ENCODE measurements at places on chromosomes 5 and 9.

DNA sequence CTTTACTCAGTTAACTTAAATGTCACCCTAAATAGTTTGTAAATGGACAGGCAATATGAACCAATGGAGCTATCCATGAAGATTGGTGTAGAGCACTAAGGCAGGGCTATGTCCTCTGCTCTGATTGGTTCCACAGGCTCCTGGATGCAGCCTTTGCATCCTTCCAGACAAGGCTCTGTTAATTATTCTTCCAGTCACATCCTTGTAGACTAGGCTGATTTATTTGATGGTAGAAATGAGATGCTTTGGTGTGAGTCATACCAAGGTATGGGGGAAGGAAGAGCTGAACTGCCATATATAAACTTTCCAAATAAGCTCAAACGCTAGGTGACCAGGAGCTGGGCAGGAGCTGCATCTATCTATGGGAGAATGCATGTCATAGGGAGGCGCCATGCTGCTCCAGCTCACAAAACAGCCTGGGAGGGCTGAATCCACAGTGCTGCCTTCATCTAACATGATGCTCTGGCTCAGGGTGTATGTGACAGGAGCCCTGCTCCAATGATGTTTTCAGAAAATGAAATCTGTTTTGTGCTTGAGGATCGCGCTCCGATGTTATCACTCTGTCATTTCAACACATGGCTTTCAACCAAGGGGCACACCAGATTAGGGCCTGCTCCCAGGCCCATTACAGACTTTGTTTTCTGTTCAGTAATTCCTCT, 818.0 kb upstream of the ZNF608 start:
- no peak for DNase-seq

GRCh38 chr9:5563886-5564285, 53.6 kb downstream of the PDCD1LG2 start:
- no peak for DNase-seq

DNA sequence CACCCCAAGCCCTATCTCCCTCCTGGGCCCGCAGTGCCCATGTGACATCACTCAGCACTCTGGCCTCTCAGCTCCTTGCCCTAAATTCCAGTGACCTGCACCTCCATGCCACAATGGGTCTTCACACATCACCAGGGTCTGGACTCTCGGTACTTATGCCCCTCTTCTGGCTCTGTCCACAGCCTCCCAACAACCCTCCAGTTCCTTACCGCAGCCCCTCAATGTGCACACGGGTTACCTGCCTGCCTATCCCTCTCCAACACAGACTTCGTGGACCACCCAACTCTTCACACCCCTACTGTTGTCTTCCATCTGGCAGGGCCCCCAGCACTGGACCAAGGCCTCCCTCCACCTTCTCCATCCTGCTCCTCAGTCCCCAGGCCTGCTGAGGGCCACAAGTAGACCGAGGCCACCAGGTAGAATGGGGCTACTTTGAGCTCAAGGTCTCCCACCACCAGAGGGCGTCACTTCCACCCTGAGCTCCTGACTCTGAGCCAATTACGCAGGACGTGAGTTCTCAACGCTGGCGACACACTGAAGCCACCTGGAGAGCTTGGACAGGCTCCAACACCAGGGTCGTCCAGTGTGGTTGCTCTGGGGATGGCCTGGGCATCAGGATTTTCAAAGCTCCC, 172.1 kb downstream of the GABBR2 start:
- DNase-seq = no peak

DNA sequence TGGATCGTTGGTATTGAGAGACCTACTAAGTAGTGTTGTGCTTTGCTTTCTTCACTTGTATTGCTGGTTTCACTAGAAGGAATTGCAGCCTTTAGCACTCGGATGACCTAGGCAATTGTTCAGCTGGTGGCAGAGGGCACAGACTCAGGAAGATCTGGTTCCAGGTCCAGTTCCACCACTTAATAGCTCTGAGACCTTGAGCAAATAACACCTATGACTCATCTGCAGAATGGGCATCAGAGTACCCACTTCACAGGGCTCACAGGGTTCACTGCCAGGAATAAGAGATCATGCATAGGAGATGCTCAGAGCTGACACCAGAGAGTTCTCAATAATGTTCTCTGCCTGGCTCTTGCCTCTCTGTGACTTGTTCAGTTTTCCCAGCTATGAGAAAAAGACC, 133.6 kb downstream of the SIL1 start:
- DNase-seq = no peak

DNA sequence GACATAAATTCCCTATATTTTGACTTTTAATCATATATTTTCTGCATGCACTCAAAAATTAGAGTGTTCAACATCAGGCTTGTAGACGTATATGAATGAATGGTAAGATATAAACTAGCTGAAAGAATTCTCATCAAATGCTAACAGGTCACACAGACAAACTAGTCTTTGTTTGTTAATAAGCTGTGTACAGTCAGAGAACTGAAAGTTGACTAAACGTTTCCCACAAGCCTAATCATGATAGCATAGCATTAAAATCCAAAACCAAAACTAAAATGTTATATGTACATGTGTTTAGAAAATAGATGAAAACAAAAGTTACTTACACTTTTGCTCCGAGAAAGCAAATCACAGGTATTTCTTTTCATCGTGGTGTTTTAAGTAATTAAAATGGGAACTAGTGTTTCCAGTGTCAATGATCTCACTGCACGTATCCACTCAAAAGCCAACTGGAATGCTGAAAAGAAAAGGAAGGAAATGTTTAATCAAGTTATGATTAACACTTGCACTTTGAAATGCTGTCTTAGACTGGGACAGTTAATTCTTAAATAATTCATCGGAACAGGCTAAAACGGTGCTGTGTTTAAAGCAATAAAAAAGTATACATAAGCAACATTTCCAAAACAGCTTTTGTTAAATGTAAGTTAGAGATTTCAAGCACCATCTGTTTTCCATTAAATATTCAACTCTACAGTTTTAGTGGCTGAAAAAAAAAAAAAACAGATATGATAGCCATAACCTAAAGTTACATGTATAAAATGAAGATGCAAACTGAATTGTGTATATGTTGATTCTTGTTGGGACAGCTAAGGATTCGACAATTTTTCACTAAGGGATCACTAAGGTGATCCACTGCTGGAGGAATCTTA, 291.9 kb upstream of the PDE4D start:
- no peak for DNase-seq

DNA sequence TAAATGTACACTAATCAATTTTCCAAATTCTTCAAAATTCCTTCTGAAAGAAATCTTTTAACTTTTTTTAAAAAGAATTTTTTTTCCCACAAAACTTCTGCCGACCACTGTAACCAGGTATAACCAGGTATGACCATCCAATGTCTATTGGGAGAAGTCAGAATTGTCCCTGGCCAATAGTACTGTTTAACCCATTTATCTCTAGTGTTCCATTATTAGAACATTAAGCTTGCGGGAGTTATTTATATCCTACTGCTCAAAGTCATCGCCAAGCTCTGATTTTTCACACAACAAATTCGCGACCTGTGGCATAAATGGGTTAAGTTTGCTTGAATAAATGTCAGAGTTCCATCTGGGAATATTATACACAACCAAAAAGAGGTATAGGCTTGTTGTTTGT, 343.2 kb downstream of the ANXA1 start:
- no peak for DNase-seq

- no peak for DNase-seq
These were observed 9.3 kb downstream of the NXNL2 start for GRCh38 chr9:88544245-88544644.

DNA sequence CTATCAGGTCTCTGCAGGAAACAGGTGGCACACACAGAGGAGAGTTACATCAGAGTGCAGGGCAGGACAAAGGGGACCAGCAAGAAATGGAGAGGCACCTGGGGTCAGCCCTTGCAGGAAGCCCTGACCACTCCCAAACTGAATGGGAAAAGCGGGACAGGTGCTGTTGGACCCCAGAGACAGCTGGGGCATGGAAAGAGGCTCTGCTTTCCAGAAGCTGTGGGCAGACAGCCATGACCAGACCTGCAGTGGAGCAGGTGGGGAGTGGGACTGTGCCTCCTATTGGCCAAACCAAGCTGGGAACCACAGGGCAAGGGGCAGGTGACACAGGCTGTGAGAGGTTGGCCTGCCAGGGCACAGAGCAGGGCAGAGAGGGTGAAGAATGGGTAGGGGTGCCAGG, 125.8 kb downstream of the BOD1 start:
- no peak for DNase-seq

- no peak for DNase-seq
These were observed 5.5 kb upstream of the CEP120 start for GRCh38 chr5:123428521-123429220.

DNA sequence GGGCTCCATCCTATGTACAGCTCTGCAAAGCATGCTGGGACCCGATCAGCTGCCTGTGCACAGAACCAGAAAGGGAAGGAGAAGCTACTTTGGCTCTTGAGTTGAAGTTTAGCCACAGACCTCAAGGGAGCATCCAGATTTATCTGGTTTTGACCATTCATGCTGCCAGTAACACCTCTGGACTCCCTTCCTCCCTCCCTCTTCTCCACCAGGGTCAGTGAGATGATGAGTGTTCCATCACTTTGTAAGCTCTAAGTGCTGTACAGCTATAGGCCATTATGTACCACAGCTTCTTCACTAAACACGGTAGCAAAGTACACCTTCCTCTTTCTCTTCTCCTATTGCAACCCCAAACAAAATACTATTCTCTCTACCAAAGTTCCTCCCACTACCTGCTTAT, 77.9 kb downstream of the GLIS3 start:
- no peak for DNase-seq

DNA sequence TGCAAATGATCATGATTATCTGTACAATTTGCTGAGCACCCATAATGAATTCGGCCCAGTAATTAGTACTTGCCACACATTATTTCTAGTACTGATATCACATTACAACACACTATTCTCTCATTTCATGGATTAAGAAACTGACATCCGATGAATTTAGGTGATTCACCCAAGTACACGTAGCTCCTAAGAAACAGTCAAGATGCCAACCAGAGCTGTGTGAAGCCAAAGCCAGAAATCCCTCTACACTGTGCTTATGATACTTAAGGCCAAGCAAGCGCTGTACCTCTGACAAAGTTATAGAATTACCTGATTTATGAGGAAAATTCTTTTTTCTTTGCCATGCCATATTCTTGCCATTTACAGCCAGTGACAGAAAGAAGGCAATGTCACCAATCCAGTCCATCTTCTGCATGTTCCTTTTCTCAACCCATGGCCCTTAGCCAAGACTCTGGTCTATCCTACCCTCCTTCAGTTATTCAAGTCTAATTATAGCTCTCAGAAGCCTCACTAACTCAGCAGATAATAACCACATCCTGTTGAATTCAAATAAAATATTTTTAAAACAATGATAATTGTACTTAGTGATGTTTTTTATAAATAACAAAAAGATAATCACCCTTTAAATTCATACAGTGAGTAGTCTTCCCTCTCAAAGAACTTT, 74.3 kb upstream of the PTGER4 start:
- no peak for DNase-seq

- no peak for DNase-seq
These were observed 20.5 kb upstream of the MVB12B start for GRCh38 chr9:126306071-126306647.

DNA sequence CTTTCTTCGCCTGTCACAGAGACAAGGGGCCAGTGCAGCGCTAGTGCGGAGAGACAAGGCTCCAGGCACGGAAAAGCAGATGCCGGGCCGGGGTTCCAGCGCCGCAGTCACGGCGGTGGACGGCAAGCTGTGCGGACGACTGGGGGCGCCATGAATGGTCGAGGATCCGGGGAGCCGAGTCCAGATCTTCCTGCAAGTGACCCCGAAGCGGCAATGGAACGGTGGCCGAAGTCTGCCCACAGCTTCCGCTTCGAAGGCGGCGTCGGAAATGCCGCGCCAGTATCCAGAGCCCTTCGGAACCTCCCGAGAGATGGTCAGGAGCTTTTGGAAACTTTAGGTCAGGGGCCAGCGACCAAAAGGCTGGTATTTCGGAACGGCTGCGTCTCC, 601 bp upstream of the FAF2 start:
- DNase-seq = no peak

GRCh38 chr9:93181672-93182435, 2.1 kb upstream of the WNK2 start:
- DNase-seq = no peak

DNA sequence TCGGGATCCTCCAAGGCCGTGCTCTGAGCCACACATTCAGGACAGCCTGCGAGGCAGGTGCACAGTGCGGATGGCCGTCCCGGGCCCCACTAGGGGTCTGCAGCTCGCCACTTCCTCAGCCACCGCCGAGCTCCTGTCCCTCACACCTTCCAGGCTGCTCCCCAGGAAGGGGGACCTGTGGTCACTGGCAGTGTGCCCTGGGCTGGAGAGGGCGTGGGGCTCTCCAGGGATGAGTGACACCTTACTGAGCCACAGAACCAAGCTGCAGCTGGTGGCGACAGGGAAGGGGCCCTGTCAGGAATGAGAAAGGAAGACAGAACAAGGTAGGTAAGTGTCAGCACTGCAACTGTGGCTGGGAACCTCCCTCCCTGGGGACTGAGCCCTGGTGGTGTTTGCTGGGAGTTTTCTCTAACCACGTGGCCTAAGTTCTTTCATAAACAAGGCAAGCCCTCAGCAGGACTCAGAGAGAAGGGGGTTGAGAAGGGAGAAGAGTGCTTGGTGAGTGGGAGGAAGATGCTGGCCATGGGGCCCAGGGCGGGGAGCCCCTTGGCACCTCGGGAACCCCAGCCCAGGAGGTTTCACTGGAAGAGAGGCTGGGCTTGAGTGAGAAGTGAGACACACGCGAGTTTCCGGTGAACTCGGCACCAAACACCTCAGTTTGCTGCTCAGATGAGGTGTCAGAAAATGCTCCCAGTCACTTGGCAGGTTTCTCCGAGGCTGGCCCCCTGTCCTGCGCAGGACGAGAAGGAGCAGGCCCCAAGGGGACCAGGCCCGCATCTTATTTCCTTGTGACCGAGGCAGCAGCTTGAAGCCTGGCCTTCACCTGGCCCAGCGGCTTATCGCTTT, 5.2 kb downstream of the IL13 start:
- no peak for DNase-seq

- DNase-seq = no peak
These were observed 16.1 kb downstream of the GSN start for GRCh38 chr9:121283856-121284732.

- DNase-seq = no peak
These were observed 295.0 kb downstream of the PDE4D start for GRCh38 chr5:59598547-59598874.

DNA sequence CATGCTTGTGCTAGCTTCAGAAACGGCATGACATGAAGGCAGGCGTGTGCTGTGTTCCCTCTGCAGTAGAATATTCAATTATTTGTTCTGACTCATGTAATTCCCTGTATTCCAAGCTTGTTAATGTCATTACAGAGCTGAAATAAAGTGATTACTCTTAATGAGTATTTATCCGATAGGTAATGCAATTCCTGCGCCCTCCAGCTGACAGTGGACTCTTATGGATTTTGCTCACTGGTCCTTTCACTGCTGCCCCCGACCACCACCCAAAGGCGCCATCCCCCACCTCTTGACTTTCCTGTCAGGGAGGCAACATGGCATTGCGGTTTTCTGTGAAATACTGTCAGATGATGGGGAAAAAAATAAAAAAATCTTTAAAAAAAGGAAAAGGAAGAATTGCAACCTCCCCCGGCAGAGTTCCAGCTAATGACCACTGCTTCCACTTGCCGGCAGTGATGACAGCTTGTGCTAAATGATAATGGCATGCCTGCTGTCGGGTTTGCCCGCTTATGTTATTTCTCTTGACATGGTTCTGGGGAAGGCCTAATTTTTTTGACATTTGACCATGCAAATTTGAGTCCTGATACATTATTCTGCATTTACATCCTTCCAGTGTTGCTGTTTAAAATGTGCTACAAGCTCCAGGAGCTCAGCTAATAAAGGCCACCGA, 335.3 kb upstream of the ADAMTS16 start:
- no peak for DNase-seq

GRCh38 chr5:73908395-73908794, 282.4 kb downstream of the ARHGEF28 start:
- DNase-seq = no peak
